ENCODE measurements at places on chromosomes 1 and 21.

GRCh38 chr1:38270849-38271633 lies 224.4 kb upstream of the POU3F1 start:
- no peak for DNase-seq

GRCh38 chr1:196951711-196952394 lies 8.3 kb downstream of the CFHR2 start:
- DNase-seq, result no peak

DNA sequence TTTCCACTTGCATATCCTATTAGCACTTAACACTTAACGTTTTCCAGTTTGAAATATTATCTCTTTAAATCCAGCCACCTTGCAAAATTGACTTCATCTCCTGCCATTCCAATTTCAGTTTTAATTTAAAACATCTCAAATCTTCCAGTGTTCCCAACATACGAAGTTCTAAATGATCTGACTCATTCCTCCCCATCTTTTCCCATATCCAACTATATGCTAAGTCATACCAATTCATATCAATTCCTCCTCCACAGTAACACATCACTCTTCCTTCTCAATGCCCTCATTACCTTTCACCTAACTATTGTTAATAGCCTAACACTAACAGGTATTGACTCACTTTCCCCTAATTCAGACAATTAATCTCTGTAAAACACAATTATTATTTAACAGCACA lies 2.8 kb downstream of the PSMA5 start:
- no peak for DNase-seq

- no peak for DNase-seq
Measured at GRCh38 chr1:203046984-203047630, 20.8 kb downstream of the PPFIA4 start.

DNA sequence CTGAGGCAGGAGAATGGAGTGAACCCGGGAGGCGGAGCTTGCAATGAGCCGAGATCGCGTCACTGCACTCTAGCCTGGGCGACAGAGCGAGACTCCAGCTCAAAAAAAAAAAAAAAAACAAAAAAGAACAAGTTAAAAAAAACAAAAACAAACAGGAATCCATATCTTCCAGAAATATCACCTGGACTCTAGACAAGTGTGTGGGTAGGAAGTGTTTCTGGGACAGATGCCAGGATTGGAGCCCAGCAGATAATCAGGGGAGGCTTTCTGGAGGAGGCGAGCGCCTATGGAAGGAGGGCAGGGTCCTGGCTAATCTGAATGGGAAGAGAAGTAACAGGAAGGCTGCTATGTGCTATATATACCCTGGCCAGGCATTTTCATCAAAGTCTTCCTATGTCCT lies 43.6 kb upstream of the SYNC start:
- DNase-seq, result no peak

All from T-helper 17 cell (primary cell).